ENCODE measurements at places on chromosomes 5 and 9.

GRCh38 chr5:56339732-56340131 lies 106.6 kb upstream of the ANKRD55 start:
- no peak for DNase-seq

GRCh38 chr5:157941616-157942015 lies 82.7 kb upstream of the CLINT1 start:
- DNase-seq = no peak

- no peak for DNase-seq
Measured at GRCh38 chr9:98909935-98910334, 33.8 kb upstream of the COL15A1 start.

GRCh38 chr5:96259151-96259772 lies 173.8 kb downstream of the PCSK1 start:
- DNase-seq = no peak

- no peak for DNase-seq
Measured at GRCh38 chr5:160674901-160675300, 177.1 kb downstream of the ATP10B start.

DNA sequence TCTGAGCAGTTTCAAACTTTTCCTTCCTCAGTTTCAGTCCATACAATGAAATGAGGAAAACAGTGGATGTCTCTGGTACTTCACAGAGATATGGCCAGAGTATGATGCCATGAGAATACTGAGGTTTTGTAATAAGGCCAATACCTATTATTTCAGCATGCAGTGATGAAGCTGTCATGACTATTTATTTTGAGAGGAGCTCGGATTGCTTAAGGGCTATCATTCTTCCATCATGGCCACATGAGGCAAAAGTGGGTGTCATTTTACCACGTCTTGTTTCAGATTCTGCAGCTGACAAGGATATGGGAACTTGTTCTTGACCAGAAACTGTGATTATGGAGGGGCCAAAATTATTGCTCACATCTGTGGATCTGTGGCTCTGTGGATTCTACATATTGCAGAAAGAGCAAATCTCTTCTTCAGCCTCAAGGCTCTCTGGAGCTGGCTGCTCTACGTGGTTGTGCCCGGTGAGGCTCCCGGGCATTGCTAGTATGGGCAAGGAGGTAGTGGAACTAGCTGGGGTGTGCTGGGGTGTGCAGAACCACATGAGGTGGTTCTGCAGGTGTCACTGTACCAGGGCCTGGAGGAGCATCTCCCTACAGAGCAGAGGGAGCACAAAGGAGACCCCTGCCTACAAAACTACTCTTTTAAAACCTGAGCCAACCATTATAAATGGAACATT lies 180.3 kb downstream of the SEMA6A start:
- DNase-seq = no peak

DNA sequence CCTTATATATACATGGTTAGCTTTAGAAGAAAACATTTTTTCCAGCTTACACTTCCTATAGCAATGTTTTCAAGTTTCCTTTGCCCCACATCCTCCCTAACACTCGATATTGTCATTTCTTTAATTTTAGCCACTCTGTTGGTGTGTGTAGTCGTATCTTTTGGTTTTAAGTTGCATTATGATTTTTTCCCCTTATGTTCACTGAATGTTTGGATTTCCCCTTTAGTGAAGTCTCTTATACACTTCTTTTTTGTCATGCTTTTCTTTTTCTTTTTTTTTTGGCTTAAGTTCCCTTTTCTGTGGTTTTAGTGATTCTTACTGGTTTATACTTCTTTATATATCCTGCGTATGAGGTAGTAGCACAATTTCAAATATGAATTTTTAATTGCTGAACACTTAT lies 58.8 kb downstream of the KDM4C start:
- DNase-seq = no peak

- no peak for DNase-seq
Measured at GRCh38 chr5:150500328-150500841, 7.5 kb upstream of the NDST1 start.

DNA sequence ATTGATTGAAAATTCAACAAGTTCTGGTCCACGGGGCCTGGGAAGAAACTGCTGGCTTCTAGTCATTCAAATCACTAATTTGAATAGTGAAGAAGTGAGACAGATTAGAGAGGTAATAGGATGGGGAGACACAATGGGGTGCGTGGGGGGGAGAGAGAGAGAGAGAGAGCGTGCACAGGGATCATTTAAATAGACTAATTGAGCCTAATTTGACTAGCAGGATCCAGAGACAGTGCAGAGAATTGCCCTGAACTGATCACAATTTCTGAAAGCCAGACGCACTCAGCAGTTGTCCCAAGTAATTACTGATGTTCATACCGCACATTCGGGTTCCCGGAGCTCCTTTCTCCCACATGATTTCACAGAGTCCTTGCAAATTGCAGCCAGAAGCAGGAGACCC lies 50.3 kb upstream of the C5orf58 start:
- no peak for DNase-seq

GRCh38 chr9:124869986-124870560 lies 8.1 kb downstream of the ARPC5L start:
- DNase-seq = no peak

GRCh38 chr5:116448870-116449427 lies 125.7 kb downstream of the SEMA6A start:
- DNase-seq = no peak

- no peak for DNase-seq
Measured at GRCh38 chr9:118563677-118564076, 805.6 kb downstream of the BRINP1 start.

DNA sequence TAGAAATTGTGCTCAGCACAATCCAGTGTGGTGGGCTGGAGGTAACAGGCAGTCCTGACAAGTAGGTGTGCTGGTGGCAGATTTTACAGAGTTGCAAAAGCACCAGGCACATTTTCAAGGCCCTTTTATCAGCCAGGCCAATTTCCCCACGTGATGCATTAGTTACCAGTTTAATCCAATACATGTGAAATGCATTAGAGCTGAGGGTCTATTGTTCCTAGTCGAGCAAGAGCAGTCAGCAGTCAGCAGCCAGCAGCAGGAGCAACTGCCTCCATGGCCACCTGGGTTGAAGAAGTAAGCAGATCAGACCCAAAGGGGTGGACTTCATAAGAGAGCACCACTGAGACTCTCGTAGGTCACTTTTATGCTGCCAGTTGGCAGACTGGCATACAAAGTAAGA lies 76.7 kb downstream of the EPB41L4A start:
- DNase-seq = no peak

- no peak for DNase-seq
Measured at GRCh38 chr5:154800582-154800981, 45.4 kb downstream of the LARP1 start.

GRCh38 chr5:144206141-144206540 lies 35.5 kb downstream of the KCTD16 start:
- DNase-seq = no peak

DNA sequence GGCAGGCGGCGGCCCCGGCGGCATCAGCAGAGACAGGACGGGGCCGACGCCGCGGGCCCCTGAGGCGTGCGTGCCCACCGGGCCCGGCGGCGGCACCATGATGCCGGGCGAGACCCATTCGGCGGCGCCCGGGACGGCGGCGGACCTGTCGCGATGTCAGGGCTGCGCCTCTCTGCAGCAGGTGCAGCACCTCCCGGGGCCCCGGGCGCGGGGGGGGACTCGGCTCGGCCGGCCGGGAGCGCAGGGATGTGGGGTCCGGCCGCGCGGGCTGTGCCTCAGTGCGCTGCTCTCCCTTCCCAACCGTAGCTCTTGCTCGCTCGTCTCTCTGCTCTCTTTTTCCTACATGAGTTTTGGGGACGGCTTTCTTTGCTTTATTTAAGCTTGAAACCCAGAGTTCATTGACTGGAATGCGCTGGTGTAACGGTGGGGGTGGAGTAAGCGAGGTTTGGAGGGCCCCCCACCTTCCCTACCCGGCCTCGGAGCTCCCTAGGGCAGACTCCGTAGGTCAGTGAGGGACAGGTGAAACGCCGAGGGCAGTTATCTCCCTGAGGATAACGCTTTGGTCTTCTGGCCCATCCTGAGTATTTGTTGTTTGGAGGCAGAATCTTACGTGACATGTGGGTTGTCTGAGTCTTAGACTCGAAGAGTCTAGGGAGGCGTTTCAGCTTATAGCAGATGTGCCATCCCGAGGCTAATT lies 490 bp downstream of the ICE1 start:
- no peak for DNase-seq

- DNase-seq = no peak
Measured at GRCh38 chr5:154850255-154851062, at the start of gene FAXDC2. FAXDC2 (minus strand) TSS chr5:154850603; CDS start chr5:154838178, 12,425 bp downstream.

Data from GM18507 (cell line).